ENCODE measurements at places on chromosomes 7 and 10.

DNA sequence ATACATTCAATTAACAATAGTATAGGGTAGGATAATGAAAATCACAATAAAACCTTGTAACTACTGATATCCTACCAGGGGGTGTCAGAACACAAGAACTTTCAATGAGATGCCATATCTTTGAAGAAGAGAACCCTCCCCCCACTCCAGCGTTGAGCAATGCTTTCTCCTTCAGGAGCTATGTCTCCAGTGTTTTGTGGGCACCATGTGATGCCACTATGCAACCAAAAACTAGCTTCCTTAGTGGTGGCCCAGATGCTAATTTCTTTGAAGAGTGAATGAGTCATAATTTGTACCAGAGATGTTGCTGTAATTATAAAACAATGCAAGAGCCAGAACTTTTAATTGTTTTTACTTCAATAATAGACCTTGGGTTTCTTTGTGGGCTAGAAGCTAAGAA, 76.0 kb upstream of the ADO start:
- DNase-seq: peak; percentile 11

- DNase-seq: no peak
These were observed 7.2 kb upstream of the NPVF start for GRCh38 chr7:25235471-25235870.

GRCh38 chr7:155543011-155543876, 3.1 kb downstream of the CNPY1 start:
- no peak for DNase-seq

DNA sequence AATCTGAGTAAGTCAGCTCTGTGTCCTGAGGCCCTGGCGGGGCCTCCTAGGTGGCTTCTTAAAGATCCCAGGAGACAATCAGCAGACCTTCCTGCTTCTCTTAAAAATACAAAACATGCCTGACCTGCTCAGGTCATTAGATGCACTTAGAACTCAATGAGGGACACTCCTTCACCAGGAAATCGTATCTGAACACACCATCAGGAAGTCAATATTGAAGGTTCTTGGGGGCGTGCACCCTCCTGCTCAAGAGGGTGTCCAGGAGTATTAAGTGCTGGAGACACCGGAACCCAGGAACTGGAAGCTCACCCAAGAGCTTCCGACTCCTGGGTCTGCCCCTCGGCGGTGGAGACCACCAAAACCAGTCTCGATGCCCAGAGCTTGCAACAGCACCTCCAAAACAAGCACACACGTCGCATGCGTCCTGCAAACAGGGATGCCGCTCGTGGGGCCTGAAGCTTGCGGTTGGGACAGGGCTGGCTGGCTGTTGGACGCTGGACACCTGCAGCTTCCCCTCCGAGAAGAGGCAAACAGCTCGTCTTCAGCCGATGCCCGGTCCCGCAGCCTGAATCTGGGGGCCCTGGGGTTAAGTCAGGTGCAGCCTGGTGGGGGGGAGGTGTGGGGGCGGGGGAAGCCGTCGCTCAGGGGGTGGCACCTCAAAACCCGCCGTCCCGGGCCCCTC, 803 bp downstream of the RAPGEF5 start:
- DNase-seq: no peak

GRCh38 chr7:101744588-101744987, 72.8 kb upstream of the CUX1 start:
- DNase-seq: no peak

GRCh38 chr7:88398459-88398858, 91.8 kb upstream of the STEAP4 start:
- no peak for DNase-seq

- no peak for DNase-seq
These were observed 12.5 kb upstream of the ST7 start for GRCh38 chr7:116940689-116941370.

GRCh38 chr10:90560331-90560730, 297.5 kb downstream of the HTR7 start:
- DNase-seq: peak; percentile 69

- DNase-seq: no peak
These were observed 27.0 kb upstream of the GLI3 start for GRCh38 chr7:42263971-42264370.

DNA sequence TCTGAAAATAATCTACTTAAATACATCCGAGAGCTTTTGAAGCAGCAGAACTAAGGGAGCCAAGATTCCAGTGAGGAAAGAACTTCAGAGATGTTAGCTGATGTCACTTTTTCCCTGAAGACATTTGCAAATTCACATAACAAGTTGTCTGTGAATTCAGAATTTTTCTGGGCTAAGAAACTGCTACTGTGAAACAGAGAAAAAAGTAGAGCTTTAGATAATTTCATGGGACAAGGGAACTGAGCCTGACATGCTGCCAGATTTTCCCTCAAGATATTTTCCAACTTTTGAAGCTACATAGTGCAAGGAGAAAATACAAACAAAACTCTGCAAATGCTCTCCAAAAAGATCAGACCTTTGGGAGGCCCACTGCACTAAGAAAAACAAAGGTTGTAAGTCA, 484.2 kb downstream of the ANKRD7 start:
- no peak for DNase-seq

DNA sequence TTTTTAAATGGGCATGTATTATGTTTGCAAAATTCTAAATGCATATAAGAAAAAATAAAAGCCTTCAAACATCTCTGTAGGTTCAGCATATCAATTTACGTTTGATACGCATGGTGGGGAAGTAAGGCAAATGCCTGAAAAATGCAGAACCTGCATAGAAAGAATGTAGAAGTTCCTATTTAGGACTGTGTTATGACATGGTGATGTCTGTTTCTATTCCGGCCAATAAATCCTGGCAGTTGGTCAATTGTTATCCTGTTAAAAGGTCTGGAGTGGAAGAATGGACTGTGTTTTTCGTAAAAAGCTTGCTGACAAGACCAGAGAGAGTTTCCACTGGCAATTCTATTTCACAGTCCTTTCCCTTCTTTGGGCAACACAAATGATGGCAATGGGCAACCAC, 49.6 kb upstream of the CAV2 start:
- peak; percentile 50 for DNase-seq

GRCh38 chr7:50393076-50393475, 57.1 kb downstream of the FIGNL1 start:
- no peak for DNase-seq

DNA sequence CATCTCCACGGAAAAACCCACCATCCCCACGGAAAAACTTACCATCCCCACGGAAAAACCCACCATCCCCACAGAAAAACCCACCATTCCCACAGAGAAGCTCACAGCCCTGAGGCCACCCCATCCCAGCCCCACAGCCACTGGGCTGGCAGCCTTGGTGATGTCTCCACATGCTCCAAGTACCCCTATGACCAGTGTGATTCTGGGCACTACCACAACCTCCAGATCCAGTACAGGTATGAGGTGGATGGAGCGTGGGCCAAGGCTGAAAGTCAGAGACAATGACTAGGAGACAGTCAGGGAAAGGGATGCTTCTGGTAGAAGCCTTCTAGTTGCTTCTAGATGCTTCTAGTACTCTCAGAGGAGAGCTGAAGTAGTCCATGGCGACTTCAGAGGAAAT, 19.6 kb downstream of the ZAN start:
- DNase-seq: no peak

- peak; percentile 19 for DNase-seq
These were observed 46.5 kb downstream of the INPP5F start for GRCh38 chr10:119772334-119772733.

- DNase-seq: no peak
These were observed 258.0 kb upstream of the KCND2 start for GRCh38 chr7:120014925-120015465.
